Left renal pelvis (tissue), 4 donors: ENCODE measurements at places on chromosomes 3 and 15.

DNA sequence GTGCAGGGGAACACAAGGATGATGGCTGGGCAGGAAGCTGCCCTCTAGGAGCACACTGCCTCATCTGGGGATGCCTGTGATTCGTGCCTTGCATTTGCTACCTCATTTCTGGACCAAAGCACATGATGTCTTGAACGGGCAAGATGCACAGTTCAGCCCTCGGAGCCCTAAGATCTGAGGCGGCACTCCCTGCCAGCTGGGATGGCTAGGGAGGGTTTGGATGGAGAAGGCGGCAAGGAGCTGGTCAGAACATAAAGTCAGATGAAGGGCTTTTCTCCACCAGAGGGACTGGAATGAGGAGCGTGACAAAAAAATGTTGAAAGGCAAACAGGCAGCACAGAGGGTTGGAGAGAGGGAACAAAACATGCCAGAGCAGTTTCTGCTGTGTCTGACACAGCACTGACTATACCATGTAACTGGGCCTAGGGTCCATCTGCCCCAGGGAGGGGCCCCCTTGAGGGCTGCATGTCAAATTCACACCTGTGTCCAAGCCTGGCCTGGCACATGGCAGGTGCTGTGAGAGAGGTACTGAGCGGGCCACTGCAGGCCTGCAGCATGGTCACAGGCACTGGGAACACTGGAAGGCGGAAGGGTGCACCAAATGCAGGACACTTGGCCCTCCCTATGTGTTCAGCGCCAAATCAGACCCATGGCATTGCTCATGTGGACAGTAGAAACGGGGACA lies 21.7 kb downstream of the TMEM43 start:
- no peak for DNase-seq

DNA sequence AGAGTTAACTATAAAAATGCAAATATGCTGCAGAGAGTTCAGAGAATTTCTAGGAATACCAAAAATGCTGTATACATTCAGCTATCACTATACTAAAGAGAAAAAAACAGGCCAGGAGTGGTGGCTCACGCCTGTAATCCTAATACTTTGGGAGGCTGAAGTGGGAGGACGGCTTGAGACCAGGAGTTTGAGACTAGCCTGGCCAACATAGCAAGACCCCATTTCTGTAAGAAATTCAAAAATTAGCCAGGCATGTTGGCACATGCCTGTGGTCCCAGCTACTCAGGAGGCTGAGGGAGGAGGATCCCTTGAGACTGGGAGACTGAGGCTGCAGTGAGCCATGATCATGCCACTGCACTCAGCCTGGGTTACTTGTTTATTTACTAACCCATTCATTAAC lies 74.7 kb upstream of the SLC12A8 start:
- no peak for DNase-seq

DNA sequence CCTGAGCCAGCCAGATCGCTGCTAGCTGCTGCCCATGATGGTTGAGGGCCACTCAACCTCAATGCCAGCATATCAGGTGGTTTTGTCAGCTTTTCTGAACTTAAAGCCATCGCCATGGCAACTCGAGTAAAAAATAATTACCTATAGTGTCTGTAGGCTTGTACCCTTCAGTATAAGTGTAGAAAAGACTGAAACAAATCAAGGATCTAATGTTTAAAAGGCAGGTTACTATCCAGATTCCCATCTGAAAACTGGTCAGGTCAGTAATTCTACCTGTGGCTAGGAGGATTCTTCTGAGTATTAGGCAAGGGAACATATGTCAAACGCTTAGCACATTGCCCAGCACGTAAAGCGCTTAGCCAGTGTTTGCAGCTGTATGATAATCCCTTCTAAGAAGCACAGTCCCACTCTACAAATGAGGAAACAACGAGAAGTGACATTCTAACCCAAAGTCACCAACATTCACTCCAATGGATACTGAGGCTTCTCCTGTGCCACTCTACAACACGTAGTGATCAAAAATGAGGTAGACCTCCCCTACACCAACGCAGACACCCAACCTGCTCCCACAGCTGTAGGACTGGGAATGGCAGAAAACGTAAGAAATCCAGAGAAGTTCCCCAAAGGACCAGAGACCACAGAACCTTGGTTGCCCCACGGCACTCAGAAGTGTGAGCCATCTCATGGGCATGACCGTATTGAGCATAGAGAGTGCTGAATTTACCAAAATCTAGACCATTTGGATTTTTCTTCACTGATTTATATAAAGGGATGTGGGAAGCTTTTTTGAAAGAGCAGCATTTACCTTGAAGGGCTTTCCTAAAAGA lies 55.3 kb downstream of the SLTM start:
- no peak for DNase-seq

DNA sequence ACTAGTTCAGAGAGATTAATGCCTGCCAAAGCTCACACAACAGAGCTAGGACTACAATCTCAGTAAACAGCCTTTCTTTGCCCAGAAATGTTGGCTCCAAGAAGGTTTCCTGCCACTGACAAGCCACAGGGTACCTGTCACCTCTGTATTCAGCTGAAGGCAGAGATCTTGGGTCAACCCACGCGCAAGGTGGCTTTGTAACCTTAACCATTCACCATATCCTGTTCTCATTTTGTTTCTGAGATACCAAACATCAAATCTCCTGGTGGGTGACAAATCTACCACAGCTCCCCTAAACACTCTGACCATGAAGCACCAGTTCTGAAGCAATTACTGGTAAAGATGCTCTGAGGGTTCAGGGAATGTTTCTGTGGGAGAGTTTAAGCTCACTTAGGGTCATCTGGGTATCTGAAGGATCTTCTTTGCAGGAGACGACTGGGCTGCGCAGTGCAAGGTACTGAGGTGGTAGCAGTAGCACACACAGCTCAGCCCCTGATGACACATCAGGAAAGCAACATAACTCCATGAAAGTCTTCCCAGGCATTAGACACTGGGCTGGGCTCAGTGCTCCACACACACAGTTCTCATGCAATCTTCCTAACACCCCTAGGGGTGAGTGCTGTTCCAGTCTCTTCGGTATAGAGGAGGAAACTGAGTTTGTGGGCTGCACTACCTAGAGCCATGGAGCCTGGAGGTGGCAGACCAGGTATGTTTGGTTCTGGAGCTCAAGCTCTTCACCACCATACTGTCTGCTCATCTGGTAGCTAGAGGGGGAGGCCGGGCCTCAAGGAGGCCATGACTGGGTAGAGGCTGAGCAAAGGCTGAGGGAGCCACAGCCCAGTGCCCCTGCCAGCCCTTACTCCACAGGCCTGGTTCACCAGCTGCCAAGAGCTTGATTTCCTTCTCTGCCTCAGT lies 7.7 kb downstream of the CXCR6 start:
- no peak for DNase-seq

DNA sequence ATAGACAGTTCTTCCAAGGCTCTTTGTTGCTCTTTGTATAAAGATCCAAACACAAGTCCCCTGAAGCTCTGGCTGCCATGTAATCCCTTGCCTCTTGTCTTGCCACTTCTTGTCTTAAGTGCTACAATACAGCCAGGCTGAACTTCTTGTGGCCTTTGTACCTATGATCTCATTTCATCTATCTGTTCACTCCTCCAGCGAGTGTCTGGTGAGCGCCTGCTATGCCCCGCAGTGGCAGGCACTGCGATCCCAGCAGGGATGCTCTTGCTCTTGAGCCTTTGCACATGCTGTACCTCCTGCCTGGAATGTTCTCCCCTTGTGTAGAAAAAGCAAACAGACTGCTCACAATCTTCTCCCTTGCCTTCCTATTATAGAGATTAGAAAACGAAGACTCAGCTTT lies 81.9 kb upstream of the ADPGK start:
- DNase-seq, result no peak

DNA sequence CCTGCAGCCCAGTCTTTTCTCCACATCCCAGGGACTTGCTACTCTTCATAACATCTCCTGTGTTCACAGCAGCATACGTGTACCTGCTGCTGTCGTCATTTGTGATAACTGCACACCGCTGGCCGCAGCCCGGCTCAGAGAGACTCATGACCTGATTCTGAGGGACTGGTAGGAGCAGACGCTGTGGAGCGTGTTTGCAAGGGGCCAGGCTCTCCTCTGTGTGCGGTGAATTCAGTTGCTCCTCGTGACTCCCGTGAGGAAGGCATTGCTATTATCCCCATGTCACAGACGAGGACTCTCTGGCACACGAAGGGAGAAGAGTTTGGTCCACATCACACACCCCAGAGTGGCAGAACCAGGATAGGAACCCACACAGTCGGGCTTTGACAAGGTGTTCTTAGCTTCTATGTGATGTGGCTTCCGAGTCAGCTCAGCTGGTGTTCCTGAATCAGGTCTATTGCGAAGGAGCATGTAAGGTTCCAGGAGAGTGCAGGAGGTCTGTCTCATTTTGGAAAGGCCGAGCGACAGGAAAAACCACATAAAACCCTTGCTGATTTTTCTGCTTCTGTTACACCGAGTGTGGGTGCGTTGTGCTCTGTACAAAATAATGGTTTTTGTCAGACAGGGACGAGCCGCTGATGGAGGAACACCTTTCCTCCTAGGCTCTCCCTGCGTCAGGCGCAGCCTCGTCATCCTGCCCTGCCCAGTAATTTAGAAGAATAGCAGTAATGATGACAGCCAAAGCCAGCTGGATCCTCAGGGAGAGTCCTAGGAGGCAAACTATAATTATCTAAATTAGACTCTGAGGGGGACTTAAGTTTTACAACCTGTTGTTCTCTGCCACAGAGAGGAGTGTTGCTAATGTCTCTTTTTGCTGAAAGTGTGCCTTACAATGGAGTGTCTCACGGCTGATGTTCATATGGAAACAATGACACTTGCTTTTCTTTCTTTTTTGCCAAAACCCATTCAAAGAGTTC lies 157.5 kb upstream of the RGMA start:
- no peak for DNase-seq

GRCh38 chr3:48459773-48460516 lies 13.4 kb downstream of the ATRIP start:
- no peak for DNase-seq

GRCh38 chr3:120399372-120399771 lies 50.2 kb upstream of the LRRC58 start:
- no peak for DNase-seq

DNA sequence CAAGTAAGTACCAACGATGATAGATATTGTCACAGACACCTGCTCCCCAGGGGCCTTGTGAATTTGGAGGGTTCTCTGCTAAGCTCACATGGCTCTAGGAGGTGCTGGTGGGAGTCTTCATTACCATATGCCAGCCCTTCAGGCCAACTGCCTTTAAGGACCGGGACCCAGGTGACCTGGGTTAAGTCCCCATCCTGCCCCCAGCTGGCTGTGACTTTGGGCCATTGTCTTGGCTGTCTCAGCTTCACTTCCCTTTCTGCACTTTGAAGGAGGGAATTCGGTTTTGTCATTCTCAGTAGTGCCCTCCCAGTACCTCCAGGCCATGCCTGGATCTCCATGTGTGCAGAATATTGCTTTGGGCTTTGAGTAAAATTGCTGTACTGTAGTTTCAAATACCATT lies 72.8 kb upstream of the ACAD9 start:
- DNase-seq, result no peak

GRCh38 chr3:99669879-99670555 lies 31.6 kb downstream of the COL8A1 start:
- no peak for DNase-seq

GRCh38 chr3:127411083-127411727 lies 123.4 kb upstream of the PRR20G start:
- DNase-seq, result no peak

DNA sequence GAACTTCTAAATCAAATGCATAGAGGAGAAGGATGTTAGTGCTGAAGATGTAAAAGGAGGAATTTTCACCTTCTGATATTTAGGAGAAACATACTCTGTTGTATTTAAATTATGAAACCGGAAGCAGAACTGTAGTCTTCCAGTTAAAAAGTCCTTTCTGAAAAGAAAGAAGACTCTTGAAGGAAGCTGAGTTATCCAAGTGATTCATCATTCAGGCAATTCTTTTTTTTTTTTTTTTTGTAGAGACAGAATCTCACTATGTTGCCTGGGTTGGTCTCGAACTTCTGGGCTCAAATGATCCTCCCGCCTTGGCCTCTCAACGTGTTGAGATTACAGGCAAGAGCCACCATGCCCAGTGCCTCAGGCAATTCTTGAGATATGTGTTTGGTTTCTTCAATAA lies 424.8 kb upstream of the TPM1 start:
- DNase-seq, result no peak

DNA sequence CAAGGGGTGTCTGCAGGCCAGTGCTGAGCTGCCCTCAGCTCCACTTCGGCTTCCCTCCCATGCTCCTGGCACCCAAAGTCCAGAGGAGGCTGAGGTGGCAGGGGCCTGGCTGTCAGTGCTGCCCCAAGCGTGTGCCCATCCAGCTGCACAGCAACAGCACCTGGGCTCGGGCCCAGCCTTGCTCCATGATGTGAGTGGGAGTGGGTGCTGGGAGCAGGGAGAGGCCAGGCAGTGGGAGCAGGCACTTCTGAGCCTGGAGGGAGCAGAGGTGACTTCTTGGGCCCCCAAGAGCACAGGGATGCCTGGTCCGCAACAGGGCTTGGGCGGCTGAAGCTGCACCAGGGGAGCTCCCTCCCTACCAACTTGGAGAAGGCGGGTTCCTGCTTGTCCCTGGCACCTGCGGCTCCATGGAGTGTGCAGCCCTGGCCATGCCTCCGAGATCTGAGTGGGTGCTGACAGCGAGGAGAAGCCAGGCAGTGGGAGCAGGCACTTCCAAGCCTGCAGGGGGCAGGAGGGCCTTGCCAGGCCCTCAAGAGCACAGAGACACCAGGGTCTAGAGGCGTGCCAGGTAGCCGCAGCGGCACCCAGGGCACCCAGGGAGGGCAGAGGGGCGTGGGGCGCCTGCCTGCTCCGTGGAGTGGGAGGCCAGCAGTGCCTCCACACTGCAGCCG lies 366.7 kb upstream of the SGO1 start:
- DNase-seq, result no peak

DNA sequence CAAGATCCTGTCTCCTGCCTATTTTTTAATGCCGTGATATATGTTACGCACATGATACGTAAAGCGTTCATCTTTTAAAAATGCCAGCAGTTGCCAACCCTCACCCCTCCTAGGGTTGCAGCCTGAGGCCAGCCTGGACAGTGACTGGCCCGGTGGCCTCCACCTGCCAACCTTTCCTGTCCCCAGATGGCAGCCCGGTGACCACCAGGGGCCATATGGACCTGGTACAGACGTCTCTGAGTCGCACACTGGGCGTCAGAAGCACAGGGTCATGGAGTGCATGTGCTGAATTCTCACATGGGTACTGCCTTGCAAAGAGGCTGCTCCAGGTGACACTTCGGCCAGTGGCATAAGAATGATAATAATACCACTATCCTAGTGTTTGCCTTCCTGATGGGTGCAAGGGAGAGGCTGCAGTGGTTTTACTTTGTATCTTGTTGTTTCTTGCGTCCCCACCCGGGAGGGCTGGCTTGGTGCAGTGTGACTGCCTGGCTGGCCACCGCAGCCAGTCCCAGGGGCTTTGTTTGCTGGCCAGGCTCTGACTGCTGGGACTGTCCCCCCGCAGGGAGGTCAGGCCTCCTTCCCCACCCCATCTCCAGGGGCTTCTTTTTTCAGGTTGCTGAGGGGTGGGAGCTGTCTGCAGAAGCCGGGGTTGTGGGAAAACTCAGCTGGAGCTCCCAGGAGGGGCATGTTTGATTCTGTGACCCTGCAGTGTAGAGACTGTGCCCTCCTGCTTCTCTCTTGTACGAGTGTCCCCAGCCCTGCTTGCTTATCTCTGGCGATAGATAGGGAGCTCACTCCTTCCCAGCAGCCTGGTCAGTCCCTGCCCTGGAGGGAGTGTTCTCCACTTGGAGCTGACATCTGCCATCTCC lies 16.9 kb downstream of the FBLN2 start:
- DNase-seq, result no peak

- no peak for DNase-seq
Measured at GRCh38 chr3:136711277-136711676, 40.9 kb downstream of the STAG1 start.
